ENCODE measurements at places on chromosomes 4 and X. TPM values are rescaled to one million over a fixed set of nuclear protein-coding genes. Genes with fewer than 3 reads are reported as not detected.

The SERTM2 gene
- not detected for total RNA-seq

The EGFL6 gene
- total RNA-seq, result not detected

The UGT2B15 gene
- not detected for total RNA-seq

- DNase-seq, result no peak
These were observed 73.9 kb downstream of the GC start for GRCh38 chr4:71709961-71710360.

DNA sequence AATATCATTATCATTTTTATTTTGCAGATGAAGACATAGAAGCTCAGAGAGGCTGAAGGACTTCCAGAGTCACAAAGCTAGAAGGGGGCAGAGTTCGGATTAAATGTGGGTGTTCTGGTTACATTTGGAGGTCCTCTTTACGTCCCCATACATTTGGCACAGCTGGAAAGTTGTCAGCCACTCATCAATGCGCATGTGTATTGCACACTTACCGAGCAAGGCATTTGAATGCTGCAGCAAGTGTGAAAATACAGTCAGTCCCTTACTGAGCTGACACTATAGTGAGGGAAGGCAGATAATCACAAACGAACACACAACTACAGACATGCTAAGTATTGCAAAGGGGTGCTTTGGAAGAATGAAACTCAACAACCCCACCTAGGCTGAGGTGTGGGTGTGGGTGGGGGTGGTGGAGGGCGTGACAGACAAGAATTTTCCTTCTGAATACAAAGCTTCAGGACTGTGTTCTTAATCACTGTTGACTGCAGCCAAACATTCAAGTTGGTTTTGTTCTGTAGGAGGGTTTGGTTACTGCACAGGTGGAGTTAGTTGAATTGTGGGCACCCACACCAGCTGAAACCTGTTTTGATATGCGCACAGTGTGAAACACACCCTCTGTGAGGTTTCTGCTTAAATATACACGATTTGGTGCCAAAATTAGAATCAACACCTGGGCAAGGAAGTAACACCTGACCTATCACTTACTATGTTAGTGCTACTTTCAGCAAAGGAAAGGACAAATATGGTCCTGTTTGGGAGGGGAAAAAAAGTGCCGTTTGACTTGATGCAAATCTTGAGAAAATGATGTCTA is 72.4 kb downstream of the COQ2 start:
- DNase-seq, result no peak

GRCh38 chr4:105433421-105433820 is 40.4 kb downstream of the PPA2 start:
- no peak for DNase-seq

- DNase-seq, result no peak
These were observed 80.4 kb downstream of the LDB2 start for GRCh38 chr4:16818005-16818404.

Data from endothelial cell of umbilical vein (primary cell).